ENCODE measurements at places on chromosomes 12 and 14.

GRCh38 chr12:109752117-109753053 lies 38.8 kb downstream of the FAM222A start:
- no peak for DNase-seq

GRCh38 chr12:105640761-105641160 lies 310.3 kb downstream of the C12orf75 start:
- DNase-seq: no peak

GRCh38 chr14:35821564-35822411 lies 4.3 kb upstream of the BRMS1L start:
- peak; percentile 59 for DNase-seq

DNA sequence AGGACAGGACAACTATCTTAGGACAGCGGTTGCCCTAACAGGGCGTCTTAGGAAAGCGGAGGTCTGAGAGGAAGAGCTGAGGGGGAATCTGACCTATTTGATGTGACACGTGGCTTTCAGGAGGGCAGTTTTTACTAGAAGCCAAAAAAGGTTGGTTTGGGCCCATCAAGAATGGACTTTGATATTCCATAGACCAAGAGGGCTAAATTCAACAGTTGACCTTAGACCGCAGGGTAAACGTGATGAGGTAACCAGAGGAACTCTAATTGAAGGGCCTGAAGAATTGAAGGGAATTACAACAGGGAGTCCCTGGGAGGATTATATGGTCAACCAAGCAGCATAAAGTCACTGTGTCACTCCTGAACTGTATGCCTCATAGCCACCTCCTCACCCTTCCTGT lies 11.5 kb downstream of the C1S start:
- no peak for DNase-seq

GRCh38 chr12:2263901-2264300 lies 211.1 kb downstream of the CACNA1C start:
- no peak for DNase-seq
